Nucleus accumbens (tissue), 56 donors: ENCODE measurements at places on chromosomes 6 and 20.

- no peak for DNase-seq
Observed at GRCh38 chr20:5173751-5174150, 46.9 kb downstream of the CDS2 start.

DNA sequence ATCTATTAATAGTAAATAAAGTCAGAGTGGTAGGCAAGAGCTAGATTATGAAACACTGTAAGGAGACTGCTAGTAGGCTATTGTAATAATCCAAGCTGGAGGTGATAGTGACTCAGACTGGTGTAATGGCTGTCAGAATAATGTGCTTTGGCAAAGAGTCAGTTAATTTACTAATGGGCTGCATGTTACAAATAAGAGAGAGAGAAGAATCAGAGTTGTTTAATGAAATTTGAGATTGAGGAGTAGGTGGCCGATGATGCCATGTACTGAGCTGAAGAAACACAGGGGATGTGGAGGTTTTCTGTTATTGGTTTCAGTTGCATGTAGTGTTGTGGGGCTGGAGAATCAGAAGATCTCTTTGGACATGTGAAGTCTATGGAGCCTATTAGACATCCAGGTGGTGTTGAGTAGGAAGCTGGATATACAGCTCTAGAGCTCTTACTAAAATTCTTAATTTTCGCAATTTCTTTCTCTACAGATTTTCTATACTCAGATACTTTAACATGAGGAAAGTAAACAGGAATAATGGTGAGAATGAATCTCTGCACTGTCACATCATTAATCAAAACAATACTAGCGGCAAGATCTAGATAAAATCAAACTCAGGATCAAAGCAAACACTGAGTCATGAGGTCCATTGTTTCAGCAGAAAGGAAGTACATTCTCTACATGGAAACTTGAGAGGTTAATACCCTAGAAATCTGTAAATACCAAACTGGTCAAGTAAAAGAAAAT lies 167.7 kb downstream of the SIM1 start:
- no peak for DNase-seq

DNA sequence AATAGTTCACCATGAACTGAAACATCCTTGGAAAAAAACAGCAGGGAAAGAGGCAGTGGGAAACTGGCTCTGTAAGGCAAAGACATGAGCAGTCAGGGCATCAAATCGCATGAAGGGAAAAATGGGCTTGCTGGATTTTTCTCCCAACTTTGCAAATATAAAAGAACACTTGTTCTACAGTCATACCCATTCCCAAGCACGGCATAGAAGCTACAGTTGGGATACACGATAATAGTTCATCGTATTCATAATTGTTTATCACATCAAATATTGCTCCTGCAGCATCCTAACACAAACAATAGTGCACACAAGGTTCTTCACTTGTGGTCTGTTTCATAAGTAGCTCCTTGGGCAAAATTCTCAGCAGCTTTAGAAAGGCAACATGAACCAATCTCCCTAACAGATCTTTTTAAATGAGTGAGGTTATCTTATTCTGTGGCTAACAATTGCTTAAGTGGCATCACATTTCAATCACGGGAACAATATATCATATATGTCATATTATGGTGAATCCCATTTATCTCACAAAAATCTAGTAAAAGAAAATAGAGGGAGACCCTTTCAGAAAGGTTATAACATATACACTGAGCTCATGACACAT lies 243.9 kb downstream of the PKHD1 start:
- no peak for DNase-seq

- DNase-seq, result no peak
Observed at GRCh38 chr20:53643031-53643832, 49.6 kb upstream of the ZNF217 start.

GRCh38 chr6:5205035-5205507 lies 55.7 kb downstream of the LYRM4 start:
- DNase-seq, result no peak

DNA sequence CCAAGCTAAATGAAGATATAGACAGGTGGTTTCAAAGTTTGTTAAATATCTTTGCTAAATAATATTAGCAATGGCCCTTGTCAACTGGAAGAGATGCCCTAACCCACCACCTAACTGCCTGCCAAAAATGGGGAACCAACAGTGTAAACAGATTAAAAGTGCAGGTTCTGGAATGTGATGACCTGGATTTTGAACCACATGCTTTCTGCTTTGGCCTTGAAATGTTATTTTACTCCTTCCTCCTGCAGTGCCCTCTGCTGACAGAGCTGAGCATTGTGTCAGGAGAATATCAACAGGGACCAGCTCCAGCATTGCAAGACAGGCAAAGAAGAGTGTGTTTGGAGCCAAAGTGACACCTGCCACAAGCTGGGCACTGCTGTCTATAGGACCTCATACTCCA lies 226.6 kb downstream of the MYLK4 start:
- no peak for DNase-seq

DNA sequence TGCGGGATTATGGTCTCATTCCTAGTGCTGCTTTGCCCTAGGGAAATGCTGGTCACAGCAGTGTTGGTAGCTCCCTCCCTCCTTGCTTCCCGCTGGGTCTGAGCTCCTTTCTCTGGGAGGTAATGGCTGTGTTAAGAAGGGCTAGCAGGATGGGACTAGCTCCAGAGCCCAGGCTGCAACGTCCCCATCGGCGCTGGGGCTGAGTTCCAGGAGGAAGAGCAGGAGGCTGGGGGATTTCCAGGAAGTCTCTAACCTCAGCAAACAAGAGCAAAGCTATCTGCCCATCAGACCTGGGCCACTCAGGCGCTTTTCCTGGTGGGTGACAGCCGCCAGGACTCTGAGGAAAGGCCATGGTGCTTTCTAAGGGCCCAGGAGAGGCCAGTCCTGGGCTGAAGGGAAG lies 174.2 kb downstream of the DLL1 start:
- DNase-seq, result no peak

GRCh38 chr20:12700701-12701100 lies 308.1 kb upstream of the SPTLC3 start:
- no peak for DNase-seq

GRCh38 chr6:170316071-170316470 lies 9.5 kb downstream of the FAM120B start:
- no peak for DNase-seq
